ENCODE measurements at places on chromosomes 6 and 20.
A peak's percentile ranks its signal among the peaks of the same experiment; 100 is the strongest.

DNA sequence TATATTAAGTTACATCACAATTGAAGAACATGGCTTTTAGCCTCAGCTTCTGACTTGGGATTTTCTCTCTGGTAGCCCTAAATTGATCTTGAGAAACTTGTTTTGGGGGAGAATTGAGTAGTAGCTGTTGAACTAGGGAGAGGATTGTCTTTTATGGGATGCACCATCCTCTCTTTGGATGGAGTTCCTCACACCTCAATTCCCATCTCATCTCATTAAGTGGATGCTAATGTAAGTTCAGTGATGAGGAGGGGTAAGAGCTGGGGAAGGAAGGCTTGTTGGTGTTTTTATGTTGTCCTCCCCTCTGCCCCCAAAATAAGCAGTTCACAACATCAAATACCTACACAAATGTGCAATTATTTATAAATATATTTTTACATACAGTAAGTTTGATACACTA, 4.0 kb downstream of the GJA1 start:
- no peak for DNase-seq

DNA sequence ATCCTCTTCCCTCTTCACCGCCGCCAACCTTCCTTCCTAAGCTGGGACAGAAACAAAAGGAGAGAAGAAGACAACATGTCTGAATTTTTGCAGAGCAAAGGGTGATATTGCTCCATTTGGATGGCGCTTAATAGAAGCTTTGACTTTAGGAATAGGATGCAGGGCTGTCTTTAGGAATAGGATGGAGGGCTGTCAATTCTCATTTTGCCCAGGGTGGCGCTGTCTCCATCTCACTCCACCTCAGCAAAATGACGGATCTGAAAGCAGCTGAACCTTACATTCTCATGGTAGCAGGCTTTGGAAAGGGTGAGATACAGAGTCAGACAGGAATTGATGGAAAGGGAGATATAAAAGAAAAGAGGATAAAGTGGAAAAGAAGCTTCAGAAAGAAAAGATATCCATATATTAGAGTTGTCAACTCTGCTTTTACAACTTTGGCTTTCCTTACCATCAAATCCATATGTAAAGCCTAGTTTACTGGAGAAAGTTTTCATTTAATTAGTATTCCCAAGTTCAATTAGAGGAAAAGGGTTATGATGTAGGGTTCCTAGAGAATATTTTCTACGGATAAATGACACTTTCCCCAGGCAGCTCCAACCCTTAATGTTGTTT, 2.4 kb downstream of the MTCL3 start:
- DNase-seq = peak; percentile 89

DNA sequence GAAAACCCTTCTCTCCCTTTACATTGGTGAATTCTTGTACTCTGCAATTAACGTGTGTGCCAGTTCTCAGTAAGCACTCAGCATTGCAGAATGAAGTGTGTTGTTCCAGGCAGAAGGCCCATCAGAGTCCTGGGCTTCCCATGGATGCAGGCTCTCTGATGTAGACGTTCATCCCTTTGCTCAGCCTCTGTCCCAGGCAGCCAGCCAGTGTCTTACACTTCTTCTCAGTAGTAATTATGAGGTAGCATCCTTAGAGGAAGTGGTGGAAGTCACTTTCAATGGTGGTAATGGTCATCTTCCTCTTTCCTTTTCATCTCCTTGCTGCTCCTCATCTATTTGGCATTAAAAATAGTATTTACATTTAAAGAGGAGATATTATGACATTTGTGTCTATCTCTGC, 66.7 kb upstream of the FYN start:
- no peak for DNase-seq

DNA sequence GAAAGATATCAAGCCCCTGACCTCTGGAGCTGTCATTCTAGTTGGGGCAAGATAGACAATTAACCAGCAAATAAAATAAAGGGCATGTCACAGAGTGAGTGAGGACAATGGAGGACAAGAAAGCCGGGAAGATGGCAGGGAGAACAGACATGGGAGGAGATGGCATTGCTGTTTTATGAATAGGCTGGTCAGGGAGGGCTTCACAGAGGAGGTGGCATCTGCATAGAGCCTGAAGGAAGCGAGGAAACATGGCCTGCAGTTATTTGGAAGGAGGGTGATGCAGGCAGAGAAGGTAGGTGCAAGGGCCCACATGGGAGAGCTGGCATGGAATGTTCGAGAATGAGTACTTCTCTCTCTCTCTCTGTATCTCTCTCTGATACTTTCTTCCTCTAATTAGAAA, 63.7 kb downstream of the EFCAB8 start:
- DNase-seq = no peak

GRCh38 chr20:10172998-10173655, 45.5 kb upstream of the SNAP25 start:
- DNase-seq = no peak

DNA sequence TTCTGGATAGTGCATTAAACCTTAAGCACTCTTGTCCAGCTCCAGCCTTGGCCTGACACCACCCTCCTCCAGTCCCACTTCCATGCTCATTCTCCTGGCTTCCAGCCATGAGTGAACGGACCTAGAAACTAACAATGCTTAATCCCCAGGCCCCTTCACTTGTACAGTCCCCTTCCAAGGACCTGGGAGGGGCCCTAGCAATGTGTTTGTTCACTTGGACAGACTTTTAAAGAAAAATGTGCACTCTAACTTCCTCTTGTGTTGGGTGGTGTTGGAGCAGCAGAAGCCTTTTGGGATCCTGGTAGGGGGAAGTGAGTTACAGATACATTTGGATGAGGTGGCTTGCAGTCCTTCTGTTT, 48.9 kb upstream of the CCN6 start:
- DNase-seq = no peak

DNA sequence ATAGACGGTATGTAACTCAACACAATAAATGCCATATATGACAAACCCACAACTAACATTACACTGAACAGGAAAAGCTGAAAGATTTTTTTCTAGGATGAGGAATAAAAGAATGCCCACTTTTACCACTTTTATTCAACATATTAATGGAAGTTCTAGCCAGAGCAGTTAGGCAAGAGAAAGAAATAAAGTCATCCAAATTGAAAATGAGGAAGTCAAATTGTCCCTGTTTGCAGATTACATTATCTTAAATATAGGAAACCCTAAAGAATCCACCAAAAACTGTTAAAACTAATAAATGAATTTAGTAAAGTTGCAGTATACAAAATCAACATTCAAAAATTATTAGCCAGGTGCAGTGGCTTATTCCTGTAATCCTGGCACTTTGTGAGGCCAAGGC, 24.6 kb upstream of the ADGB start:
- no peak for DNase-seq

- DNase-seq = no peak
Observed at GRCh38 chr20:20896606-20897005, 184.2 kb upstream of the RALGAPA2 start.

DNA sequence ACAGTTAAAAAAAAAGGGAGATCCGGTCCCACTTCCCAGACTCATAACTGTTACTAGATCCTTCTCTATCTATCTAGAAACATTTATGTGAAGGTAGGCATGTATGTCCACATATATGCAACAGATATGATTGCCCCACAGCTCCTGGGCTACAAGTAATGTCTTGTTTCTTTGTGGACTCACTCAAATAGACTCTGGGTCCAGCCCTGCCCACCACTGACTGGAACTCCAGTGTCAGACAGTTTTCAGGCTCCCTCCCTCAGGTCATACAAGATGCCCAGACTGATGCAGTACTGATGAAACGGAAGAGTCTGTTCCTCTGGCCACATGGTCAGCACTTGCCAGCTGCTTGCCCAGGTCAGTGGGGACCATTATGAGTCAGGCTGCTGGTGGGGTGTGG, 30.8 kb upstream of the IER3 start:
- DNase-seq = no peak

DNA sequence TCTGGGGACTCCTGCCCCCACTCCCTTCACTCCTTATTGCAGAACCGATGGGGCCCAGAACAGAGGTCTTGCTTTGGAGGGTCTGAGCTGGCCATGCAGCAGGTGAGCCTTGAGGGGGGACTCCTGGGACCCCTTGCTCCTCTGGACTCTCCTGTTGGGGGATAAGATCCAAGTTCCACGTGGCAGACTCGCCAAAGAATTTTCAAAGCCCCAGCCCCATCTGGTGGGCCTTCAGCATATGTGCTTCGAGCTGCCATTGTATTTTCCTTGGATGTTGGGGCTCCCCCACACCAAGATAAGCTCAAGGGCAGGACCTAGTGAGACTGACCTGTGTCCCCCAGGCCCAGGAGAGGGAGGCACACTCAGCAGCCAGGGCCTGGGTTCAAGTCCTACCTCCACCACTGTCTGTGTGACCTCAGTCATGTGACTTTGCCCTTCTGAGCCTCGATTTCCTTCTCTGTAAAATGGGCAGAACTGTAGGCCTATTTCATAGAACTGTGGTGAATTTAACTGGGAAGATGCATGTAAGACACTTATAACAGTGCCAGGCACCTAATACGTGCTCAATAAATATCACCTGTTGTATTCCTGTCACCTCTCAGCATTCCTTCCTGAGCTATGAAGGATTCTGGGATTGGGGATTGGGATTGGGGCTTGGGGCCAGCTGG, 115.5 kb downstream of the VEGFA start:
- DNase-seq = no peak

- no peak for DNase-seq
Observed at GRCh38 chr6:11909696-11910132, 102.4 kb upstream of the HIVEP1 start.

DNA sequence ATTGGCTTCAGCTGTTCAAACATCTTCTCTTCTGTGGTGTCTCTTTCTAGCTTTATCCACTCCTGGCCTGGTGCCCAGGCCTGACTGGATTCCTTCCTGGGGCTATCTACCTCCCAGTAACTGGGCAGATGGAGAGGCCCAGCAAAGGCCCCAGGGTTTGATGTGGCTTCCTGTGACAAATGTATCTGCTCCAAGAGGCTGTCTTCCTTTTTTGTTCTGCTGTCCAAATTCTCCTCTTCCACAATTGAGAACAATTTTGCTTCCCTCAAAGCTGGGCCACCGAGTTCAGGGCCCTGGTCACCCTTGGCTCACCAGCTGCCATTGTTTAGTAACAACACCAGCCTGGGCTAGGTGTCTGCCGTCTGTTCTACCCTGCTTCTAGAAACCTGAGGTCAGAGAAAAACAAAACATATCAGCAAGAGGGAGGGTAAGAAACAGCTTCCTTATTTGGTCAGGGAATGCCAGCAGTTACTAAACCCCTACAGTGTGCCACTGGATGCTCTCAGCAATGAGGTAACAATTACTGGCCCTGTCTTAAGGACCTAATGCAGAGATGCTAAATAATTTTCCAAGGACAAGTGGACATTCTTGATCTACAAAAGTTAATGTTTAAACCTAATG, 3.9 kb downstream of the ZFP57 start:
- DNase-seq = no peak

DNA sequence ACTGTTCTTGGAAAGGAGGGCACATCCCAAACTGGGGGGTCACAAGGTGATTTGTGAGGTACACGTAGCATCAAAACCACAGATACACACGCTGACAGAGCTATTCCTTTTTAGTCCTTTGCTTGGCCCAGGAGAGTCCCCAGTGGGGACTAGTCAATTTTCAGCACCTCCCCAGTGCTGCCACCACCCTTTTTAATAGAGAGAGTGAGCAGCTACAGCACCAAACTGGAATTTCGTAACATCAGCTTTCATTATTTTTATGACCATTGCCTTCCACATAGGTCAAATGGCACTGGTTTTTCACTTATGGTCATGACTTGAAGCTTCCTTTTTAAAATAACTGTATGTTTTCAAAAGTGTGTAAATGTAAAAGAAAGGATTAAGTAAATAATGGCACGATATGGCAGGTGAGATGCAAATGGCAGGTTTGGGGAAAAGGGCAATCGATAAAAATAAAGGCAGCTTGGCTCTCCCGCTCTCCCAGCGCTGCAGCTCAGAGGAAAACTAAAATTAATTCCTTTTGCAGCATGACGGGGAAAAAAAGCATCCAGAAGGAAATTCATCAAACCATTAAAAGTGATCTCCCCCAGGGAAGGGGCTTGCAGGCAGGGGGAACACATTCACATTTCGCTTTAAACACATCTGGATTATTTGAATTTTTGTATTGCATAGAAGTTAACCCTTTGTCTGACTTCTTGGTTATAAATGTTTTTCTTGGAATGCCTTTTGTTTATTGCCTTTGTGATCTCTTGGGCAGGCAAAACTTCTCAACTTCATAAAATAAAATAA, 95.2 kb downstream of the ANKRD60 start:
- DNase-seq = no peak

DNA sequence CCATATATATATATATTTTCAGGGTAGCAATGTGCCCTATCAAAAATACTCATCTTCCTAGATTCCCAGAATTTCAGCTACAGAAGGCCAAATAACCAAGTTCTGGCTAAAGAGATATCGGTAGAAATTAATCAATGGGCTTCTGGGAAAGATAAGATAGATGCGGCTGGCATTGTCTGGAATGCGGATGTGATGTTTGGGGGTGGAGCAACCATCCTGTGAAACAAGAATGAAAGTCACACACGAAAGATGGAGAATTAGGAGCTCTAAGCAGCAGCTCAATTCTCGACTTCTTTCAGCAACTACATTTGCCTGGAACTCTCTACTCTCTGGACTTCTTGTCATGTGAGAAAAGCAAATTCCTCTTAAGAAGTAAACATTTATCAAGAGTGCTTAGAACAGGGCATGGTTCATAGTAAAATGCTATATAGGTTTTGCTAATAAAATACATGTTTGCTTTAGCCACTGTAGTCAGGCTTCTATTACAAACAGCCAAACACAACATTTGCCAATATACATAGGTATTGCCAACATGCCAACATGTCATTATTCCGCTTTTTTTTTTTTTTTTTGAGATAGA, 90.8 kb downstream of the CLIC5 start:
- no peak for DNase-seq

- no peak for DNase-seq
Observed at GRCh38 chr6:6714118-6714897, 125.8 kb downstream of the LY86 start.

DNA sequence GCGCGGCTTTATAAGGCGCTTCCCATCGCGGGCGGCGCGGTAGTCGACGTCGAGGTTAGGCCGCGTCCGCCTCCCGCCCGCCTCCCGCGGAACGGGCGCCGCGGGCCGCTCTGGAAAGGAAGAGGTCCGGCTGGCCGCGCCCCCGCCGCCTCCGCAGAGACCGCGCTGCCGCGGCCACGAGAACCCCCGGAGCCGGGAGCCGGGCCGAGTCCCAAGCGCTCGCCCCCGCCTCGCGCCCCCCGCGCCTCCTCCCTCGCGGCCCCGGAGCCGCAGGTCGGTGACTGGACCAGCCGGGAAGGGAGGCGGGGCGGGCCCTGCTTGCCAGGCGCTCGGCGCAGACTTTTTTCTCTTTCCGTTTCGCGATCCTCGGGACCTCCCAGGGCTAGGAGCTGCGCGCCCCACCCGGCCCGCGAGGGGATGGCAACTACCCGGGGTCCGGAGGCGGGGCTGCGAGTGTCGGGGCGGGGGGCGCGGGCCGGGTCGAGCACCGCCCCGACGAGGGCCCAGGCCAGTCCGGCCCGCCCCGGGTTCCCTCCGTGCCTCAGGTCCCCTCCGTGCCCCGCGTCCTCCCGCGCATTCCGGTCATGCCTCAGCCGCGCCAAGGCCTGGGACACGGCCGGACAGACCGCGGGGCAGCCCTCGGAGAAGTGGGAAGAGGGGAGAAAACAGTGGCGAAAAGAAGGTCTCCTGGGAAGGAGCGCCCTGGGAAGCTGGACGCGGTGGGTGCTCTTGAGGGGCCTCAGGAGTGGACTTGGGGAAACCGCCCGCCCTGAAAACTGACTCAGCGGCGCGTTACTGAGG, 417 bp upstream of the PXDC1 start:
- DNase-seq = peak; percentile 39

All from NCI-H774 (cell line).